Neural progenitor cell (in vitro differentiated cells): ENCODE measurements at places on chromosomes 13 and 19. TPM values are rescaled to one million over a fixed set of nuclear protein-coding genes. Genes with fewer than 3 reads are reported as not detected.

- no peak for DNase-seq
Measured at GRCh38 chr13:45207319-45207718, 6.5 kb upstream of the KCTD4 start.

Gene ZNF285
- total RNA-seq: 7.1 and 16.6 TPM in 2 replicates

Gene LILRA5
- not detected in 2 replicates for total RNA-seq

Gene CFD
- 0.90 TPM in 1 of 2 replicates, not detected in the other for total RNA-seq

- DNase-seq: no peak
Measured at GRCh38 chr13:94454906-94455305, 24.6 kb downstream of the DCT start.
